ENCODE measurements at places on chromosomes 13 and 19. TPM values are rescaled to one million over a fixed set of nuclear protein-coding genes. Genes with fewer than 3 reads are reported as not detected.
A peak's percentile ranks its signal among the peaks of the same experiment; 100 is the strongest.

DNA sequence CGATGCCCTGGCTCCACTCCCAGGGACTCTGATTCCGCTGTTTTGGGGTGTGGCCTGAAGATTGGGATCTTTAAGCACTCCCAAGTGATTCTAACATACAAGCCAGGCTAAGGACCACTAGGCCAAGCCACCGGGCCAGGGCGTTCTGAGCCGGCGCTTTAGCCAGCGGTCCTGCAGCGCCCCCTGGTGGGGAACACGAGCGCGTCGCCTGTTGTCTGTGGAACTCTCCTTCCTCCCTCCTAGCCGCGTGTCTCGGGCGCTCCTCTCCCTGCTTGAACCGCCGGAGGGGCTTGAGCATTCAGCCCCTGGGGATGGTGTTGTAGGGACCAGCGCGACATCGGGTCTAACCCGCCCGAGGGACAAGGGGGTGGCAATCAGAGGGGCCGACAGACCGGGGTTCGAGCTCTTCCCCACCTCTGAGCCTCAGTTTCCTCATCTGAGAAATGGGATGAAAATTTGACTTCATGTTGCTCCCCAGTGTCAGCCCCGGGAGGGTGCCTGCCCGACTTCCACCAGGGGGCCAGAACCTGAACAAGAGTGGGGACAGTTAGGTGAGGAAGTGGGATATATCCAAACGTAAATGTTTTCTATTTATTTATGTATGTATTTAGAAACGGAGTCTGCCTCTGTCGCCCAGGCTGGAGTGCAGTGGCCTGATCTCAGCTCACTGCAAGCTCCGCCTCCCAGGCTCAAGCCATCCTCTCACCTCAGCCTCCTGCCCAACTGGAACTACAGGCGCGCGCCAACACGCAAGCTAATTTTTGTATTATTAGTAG lies 18.0 kb upstream of the PNMA8B start:
- peak; percentile 93 for DNase-seq

- no peak for DNase-seq
Measured at GRCh38 chr19:36805364-36805763, 32.8 kb upstream of the ZNF850 start.

- no peak for DNase-seq
Measured at GRCh38 chr13:29081697-29082440, 261.7 kb downstream of the MTUS2 start.

WDR88 gene
- not detected for total RNA-seq

DNA sequence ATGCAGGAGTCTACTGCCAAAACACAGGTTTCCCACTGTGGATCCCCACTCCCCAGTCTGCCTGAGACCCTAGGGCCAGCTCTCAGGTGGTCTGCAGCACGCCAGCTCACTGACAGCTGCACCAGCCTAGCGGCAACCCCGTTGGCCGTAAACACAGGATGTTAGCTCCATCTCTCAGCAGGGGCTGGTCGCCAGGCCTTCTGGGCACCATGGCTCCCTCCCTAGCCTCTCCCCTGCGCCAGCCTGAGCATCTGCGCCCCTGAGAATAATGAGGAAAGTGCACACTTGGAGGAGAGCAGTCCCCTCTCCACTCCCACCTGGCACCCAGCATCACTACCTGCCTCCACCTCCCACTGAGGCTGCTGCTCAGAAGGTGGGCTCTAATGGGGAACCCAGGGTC lies 20.8 kb upstream of the EPHX3 start:
- DNase-seq: peak; percentile 55

PSPN gene
- 2.1 TPM for total RNA-seq

SOHLH2 gene
- 0.36 TPM for total RNA-seq

GRCh38 chr13:60242043-60242595 lies 78.4 kb upstream of the DIAPH3 start:
- no peak for DNase-seq

DNA sequence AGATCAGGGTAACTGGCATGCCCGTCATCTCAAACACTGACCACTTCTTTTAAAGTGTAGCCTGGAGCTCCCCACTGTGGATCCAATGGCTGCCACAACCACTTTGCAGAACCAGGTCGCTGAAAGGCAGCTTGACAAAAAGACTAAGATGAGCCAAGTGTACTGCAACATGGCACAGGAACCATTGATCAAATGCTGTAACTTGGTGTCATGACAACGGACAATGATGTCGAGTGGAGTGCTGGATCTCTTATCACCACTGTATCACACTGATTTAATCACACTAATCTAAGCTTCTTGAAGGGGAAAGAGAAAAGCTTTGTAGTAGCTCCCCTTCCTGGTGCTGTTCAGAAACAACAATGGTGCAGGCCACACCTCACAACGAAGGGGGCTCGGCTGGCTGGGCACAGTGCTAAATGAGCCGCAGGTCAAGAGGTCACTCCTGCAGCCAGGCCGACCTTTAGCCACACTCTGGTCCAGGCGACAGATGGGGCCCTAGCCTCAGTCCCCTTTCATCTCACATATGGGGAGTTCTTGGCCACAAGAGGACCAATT lies 2.2 kb upstream of the TNFRSF19 start:
- DNase-seq: no peak

- no peak for DNase-seq
Measured at GRCh38 chr19:16368385-16369305, 44.0 kb downstream of the KLF2 start.

GRCh38 chr13:26406791-26407190 lies 150.7 kb upstream of the WASF3 start:
- DNase-seq: no peak

CGB3 gene
- total RNA-seq: not detected

- no peak for DNase-seq
Measured at GRCh38 chr19:988081-988480, 3.9 kb downstream of the WDR18 start.

DNA sequence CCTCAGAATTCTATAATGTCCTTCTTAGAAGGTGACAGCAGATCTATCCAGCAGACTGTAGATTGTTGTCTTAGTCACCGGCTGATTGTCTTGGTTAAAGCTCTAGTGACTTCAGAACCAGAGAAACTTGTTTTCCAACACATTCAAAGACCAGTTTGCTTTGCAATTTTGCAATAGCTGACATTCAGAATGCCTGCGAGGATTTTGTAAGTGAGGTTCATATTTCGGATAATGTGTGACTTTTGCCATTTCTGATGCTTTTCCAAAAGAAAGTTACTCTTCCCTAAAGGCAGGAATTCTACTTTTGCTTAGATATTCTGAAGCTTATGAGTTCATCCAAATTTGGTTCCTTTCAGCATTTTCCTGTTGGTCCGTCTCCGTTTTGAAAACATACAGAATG lies 13.2 kb downstream of the SPINT2 start:
- no peak for DNase-seq

DNA sequence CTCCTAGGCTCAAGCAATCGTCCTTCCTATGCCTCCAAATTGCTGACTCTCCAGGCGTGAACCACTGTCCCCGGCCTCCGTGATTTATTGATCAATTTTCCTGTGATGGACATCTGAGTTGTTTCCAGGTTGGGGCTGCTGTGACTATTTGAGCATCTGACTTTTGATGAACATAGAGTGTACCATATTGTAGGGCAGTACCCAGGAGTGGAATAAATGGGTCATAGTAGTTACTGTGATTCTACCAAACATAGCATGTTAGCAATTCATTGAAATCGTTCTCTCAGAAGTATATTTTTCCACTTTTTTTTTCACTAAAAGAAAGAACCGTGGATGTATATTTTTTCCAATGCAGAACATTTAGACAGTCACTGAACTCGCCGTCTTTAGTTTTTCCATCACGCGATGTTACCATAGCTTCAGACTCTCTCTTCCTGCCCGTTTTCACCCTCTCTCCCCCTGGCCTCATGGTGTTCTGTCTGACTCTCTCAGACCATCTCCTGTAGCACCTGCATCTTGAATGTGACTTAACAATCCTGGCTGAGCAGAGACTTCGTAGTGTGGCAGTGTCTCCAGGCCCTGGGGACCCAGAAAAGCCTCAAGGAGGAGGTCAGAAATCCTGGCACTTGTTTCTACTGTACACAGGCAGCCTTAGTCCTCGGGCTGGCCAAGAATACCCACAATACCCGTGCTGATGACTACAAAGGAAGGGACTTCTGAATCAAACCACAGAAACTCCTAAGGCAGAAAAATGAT lies 3.2 kb upstream of the RASGRP4 start:
- DNase-seq: no peak

- DNase-seq: peak; percentile 95
Measured at GRCh38 chr19:15222738-15223648, 9.3 kb downstream of the EPHX3 start.

DNA sequence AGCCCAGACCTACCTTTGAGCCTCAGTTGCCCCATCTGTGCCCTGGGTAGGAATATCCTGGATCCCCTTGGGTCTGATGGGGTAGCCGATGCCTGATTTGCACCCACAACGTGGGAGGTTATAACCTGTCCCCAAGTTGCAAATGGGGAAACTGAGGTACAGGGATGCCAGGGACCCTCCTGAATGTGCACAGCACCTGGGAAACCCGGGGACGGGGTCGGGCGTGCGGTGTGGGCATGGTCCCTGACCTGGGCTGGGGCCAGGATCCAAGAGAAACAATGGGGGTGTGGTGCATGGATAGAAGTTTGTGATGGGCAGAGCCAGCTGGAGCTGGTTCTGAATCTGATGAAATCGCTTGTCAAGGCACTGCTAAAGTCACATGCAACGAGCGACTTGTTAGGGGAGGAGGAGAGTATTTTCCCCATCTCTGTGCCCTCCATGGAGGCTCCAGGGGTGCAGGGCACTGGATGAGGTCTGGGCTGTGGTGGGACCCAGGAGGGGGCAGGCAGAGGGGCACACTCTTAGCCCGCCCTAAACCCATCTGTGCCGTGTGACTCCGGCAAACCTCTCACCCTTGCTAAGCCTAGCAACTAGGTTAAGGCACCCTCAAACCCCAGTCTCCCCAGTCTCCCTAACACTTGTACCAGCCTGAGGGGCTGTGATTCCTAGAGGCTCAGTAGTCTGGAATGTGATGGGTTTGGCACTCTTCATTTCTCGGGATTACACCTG lies 749 bp downstream of the GDF15 start:
- DNase-seq: no peak

TRPC4 gene
- 0.49 TPM for total RNA-seq

GPR183 gene
- total RNA-seq: 19.5 TPM

- DNase-seq: no peak
Measured at GRCh38 chr13:21232599-21232998, 56.1 kb downstream of the MRPL57 start.

CPAMD8 gene
- 9.6 TPM for total RNA-seq

DNA sequence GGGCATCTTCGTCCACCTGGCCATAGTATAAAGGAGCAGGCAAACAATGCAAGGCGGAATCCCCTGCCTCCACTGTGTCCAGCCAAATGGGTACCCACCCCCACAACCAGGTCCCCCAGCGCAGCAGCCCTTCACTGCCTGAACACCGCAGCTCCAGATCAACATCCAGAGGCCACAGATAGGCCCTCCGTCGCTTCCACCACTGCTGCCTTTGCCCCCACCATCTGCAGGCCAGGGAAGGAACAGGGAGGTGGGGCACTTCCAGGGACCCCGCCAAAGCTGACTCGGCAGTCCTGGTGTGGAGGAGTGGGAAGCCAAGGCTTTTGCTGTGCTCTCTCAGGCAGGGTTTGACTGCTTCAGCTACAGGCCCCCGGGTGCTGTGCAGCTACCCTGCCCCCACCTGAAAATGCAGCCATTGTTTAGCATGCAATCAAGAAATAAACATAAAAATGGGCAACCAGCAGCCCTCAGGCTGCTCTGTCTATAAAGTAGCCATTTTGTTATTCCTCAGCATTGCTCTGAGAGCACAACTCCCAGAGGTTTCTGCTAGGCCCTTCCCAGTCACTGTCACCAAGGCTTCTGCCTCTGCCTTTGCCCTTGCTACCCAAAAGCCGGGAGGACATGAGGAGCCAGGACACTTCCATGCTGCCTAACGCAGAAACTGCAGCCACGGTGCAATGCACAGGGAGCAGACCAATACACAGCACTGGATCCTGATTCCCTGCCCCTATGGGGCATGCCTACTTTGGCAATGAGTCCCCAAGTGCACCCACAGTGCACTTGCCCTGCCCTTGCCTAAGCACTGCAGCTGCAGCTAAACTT lies 733.2 kb upstream of the KLHL1 start:
- no peak for DNase-seq

DNA sequence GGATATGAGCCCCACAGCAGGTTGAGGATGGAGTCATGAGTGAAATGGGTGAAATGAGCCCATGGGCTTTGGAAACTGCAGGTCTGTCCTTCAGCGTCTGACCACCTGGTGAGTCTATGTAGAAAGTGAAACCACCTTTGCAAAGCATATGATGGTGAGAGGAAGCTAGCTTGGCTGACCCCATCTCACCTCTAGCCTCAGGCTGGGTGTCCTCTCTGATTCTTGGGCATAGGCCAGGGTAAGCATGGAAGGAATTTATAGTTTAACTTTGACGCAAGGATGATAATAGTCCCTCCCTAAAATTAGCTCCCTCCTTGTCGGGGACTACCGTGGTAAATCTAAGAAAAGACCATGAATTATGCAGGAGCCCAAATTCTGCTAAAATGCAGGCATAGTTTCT lies 16.8 kb upstream of the PSG9 start:
- DNase-seq: no peak

- no peak for DNase-seq
Measured at GRCh38 chr19:10043286-10043927, 30.1 kb downstream of the RDH8 start.

DNMT1 gene
- 70.8 TPM for total RNA-seq

GRCh38 chr19:2048104-2048958 lies 2.7 kb downstream of the MKNK2 start:
- DNase-seq: no peak

GRCh38 chr13:59483501-59484145 lies 680.1 kb downstream of the DIAPH3 start:
- no peak for DNase-seq

DNA sequence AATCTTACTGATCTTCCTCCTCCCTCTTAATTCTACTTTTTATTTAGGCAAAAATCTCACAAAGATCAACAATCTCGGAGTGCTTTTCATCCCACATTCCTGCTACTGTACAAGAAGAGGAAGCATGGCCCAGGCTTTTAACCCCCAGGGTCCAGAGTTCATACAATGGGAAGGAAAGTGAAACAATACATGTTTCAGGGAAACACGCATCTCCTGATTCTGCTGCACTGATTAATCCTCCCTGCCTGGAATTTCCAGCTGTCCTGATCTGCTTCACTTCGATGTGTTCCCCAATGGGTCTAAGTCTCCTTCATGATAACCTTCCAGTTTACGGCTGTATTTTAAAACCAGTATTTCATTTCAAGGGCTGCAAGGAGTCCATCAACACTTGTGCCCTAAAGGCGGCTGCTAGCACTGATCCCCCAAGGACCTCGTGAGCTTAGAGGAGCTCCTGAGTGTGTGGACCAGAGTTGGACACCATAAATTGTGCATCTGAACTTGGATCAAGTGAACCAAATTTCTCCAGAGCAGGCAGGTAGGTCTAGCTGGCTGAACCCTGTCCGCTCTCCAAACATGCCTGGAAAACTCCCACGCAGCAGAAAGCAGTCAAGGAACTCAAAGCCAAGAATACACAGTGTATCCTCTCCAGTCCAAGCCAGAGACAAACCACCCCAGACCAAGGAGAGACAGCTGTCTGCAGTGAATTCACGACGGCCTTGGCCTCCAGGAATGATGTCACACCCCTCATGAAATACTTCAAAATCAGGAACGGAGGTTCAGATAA lies 44.3 kb downstream of the COL4A1 start:
- DNase-seq: no peak

All from sciatic nerve (tissue), 2 donors.